ENCODE measurements at places on chromosomes 7 and 10.
A peak's percentile ranks its signal among the peaks of the same experiment; 100 is the strongest.

DNA sequence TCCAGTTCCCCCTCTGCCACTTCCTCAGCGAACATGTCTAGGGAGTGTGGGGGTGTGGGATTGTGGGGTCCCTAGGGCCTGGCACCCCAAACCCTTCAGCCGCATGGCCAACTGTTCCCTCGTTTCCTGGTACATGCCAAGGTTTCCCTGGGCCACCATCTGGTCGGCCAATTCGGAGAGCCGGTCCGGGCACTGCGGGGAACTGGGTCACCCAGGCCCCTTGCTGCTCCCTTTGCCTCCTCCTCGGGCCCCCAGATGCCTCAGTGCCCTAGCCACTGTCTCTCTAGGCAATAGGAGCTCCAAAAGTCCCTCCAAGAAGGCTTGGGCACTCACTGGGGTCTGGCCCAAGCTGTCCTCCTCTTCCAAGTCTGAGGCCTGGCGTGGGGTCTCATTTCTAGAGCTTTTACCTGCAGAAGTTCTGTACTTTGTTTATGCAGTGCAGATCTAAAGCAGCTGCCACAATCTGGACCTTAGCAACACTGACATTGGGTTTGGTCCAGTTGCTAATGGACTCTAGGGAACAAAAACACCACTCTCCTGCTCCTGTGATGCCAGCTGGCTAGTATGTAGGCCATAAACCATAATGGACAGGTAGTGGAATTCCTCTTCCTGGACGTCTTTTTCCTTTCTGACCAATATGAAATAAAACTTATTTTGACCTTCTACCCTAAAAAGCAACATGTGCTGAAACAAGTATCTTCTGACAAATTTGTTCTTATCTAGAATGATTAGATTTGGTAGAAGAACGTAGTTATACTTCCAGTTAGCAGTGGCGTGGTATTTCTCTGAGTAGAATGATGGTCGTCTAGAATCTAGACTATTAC is 172.9 kb downstream of the LRRC4 start:
- DNase-seq: no peak

DNA sequence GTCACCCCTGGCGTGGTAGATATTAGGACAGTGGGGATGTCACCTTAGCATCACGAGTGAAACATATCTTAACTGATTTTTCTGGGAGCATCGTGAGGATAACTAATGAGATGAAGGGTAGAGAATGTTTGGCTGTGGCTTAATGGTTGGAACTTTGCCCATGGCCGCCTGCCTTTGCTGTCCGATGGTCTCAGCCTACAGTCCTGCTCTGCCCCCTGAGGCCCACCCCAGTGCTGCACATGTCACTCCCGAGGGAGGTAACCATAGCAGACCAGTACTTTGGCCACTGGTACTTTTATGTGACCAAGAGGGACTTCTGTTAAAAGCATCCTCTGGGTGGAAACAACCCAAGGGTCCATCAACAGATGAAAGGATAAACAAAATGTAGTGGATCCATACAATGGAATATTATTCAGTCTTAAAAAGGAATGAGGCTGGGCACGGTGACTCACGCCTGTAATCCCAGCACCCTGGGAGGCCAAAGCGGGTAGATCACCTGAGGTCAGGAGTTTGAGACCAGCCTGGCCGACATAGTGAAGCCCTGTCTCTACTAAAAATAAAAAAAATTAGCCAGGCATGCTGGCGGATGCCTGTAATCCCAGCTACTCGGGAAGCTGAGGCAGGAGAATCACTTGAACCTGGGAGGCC is 58.4 kb downstream of the TACR2 start:
- DNase-seq: no peak

DNA sequence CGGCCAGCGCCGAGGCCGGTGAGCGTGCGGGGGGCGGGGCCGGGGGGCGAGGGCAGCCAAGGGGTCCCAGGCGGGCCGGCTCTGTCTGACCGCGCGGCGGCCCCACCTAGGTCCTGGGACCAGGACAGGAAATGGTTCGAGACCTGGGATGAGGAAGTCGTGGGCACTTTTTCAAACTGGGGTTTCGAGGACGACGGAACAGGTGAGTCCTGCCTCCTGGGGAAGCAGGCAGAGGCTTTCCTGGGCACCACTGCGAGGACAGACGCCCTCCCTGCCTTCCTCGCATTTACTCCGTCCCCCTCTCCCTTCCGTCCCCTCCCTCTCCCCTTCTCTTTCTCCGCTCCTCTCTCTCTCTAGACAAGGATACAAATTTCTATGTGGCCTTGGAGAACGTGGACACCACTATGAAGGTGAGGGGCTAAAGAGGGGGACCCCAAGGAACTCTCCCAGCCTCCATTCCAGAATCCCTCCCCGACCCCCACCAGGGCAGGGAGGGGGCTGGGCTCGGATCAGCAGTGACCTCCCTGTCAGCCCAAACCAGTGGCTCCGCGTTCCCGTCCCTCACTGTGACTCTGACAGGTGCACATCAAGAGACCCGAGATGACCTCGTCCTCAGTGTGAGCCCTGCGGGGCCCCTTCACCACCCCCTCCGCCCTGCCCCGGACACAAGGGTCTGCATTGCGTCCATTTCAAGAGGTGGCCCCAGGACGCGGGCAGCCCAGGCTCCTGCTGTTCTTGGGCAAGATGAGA is 2.6 kb upstream of the MUC12 start:
- DNase-seq: peak; percentile 23

DNA sequence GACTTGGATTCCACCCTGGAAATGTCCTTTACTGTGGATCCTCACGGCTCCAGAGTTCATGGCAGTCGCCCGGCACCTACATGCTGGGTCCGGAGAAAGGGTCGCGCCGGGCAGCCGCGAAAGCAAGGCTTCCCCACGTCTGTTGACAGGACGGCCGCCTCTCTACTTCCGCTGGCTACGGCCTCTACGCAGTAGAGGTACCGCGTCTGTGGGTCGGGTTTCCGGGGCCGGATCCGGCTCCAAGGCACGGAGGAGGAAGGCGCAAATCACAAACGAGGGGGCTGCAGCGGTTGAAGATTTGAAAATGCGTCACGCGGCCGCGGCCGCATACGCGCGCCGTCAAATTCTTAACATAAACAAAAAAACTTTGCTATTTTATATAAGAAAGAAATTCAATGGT is 649.6 kb downstream of the REEP3 start:
- DNase-seq: no peak

GRCh38 chr7:25844102-25844870 is 307.7 kb upstream of the NFE2L3 start:
- peak; percentile 71 for DNase-seq

DNA sequence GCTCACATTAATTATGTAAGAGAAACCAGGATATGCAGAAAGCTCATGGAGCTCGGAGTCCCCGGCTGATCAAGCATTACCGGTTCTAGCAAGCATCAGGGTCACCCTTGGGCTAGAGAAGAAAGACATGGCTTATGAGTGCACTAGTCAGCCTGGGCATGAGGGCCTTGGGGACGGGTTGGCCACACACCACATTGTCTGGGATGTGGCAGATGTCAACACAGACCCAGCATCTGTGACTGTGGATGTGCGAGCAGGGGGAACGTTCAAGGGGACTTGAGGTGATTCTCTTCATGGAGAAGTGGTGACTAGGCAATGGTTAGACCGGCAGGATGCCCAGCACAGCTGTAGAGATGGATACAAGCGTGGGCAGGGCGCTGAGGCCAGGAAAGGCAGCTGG is 13.7 kb downstream of the ZMIZ2 start:
- no peak for DNase-seq

GRCh38 chr10:87739703-87740102 is 78.3 kb downstream of the ATAD1 start:
- no peak for DNase-seq

- no peak for DNase-seq
Observed at GRCh38 chr7:145339319-145339718, 503.5 kb upstream of the TPK1 start.

DNA sequence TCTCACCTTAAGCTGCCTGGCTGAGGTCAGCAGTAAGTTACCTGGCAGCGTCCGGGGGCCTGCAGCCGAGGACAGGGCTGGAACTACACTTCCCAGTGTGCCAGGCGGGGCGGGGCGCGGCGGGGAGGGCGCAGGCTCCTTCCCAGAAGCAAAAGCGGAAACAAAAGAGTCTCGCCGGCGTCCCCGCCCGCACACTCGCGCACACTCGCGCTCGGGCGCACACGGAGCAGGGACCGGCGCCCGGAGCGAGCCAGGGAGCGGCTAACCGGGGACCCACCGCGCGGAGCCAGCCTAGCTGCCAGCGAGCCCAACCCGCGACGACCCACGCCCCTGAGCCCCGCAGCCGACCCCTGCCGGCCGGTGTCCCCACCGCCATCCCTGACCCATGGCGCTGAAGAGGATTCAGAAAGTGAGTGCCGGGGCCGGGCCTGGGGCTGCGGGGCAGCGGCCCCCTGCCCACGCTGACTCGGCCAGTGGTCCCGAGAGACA is at the start of gene UBE2D1:
TSS of gene UBE2D1 (plus strand) at position 190 of the 489 bp plus-strand sequence. CDS start at position 386, 196 bp downstream.
- peak; percentile 70 for DNase-seq

- no peak for DNase-seq
Observed at GRCh38 chr10:36021096-36021495, 379.0 kb upstream of the FZD8 start.

GRCh38 chr10:84176351-84176750 is 2.8 kb downstream of the GPR15LG start:
- DNase-seq: no peak

- no peak for DNase-seq
Observed at GRCh38 chr10:34348917-34349485, 466.1 kb downstream of the PARD3 start.

GRCh38 chr10:117664288-117664687 is 121.7 kb downstream of the EMX2 start:
- no peak for DNase-seq

DNA sequence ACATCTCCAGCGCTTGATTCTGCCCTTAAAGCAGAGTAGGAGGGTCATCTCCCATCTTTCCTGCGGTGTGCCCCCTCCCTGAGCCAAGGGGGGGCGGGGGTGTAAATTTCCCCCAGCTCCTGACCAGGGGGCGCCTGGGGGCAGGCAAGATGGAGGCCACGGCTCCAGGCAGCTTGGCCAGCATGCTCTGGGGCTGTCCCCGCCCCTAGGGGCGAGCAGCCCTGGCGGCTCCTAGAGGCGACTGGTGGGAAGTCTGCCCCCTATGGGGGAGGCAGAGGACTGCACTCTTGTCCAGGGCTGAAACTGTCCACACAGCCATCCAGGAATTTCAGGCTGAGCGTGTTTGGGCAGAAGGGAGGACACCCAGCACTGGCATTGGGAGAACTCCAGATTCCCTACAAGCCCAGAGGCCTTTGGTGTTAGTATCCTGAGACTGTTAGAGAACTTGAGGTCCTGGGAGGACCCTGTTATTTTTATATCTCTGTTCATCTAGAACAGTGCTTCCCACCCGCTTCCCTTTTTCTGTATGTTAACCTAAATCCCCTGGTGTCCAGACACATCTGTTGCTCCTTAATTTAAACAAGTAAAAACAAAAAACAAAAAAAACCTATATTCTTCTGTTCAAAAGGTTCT is 4.6 kb downstream of the STRA8 start:
- no peak for DNase-seq

DNA sequence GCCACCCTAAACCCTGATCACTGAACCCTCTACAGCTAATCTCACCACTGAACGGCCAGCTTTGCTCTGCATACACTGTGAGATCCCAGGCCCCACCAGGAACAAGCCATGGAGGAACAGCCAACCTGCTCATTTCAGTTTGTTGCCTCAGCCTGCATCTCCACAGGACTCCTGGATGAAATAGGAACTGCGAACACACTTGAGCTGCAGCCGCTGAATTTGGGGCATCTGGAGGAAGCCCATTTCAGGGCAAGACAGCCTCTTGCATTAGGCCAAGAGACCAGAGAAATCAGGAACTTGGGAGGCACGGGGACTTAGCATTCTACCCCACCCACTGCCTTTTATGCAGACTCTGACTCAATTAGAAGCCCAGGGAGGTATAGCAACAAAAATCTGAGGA is 14.5 kb upstream of the EGR2 start:
- DNase-seq: no peak

DNA sequence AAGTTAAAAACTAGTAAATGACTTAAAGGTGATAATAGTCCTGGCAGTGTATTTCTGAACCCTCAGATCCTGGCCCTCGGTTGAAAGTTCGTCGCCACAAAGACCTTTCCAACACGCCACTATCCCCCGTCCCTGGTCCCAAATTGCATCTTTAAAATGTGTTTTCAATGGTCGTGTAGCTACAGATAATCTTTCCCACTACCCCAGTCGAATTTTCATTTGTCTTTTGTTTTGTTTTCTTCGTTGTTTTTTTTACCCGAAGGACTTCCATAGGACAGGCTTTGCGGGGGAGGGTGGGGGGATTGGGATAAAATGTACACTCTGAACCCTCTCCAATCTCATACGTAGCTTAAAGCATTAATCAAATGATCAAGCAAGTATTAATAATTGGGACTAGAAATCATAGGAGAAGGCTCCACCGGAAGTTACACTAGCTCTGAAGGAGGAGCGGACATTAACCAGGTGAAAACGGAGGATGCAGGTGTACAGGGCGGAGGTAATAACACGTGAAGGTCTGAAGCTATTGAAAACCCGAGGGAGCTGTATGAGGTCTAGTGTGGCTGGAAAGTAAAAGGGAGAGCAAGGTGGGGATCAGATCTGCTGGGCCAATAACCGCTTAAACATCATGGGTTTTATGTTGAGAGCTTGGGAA is 32.8 kb upstream of the PHF14 start:
- DNase-seq: no peak

GRCh38 chr7:16422917-16423316 is 1.6 kb upstream of the CRPPA start:
- no peak for DNase-seq

- no peak for DNase-seq
Observed at GRCh38 chr10:1654811-1655356, 82.4 kb downstream of the ADARB2 start.

GRCh38 chr10:110643653-110644597 is at the start of gene RBM20:
TSS of gene RBM20 (plus strand) at chr10:110644336. CDS start at chr10:110644455, 119 bp downstream.
- peak; percentile 83 for DNase-seq

GRCh38 chr10:76583711-76584161 is 1053.9 kb downstream of the KCNMA1 start:
- peak; percentile 95 for DNase-seq

GRCh38 chr10:101856626-101857025 is 13.0 kb upstream of the KCNIP2 start:
- DNase-seq: no peak

DNA sequence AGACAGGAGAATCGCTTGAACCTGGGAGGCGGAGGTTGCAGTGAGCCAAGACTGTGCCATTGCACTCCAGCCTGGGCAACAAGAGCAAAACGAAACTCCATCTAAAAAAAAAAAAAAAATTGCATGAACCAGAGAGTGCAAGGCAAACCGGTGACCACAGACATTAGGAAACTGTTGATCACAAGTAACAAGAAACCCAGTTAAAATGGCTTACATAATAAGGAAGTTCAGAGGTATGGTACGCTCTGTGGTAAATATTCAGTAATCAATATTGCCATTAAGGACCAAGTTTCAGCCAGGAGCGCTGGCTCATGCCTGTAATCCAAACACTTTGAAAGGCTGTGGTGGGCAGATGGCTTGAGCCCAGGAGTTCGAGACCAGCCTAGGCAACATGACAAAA is 9.2 kb upstream of the NT5C2 start:
- no peak for DNase-seq

- no peak for DNase-seq
Observed at GRCh38 chr7:3695602-3696001, 394.6 kb downstream of the SDK1 start.

GRCh38 chr10:137031-137430 is 1.8 kb downstream of the ZMYND11 start:
- DNase-seq: peak; percentile 24

- DNase-seq: no peak
Observed at GRCh38 chr7:46710927-46711326, 789.9 kb upstream of the IGFBP3 start.

GRCh38 chr7:97215556-97215955 is 98.1 kb downstream of the SDHAF3 start:
- no peak for DNase-seq

Data from SJSA1 (cell line).